ENCODE measurements at places on chromosomes 5 and 9. TPM values are rescaled to one million over a fixed set of nuclear protein-coding genes. Genes with fewer than 3 reads are reported as not detected.

GRCh38 chr9:131676431-131676972, 63.4 kb downstream of the RAPGEF1 start:
- DNase-seq: no peak

DNA sequence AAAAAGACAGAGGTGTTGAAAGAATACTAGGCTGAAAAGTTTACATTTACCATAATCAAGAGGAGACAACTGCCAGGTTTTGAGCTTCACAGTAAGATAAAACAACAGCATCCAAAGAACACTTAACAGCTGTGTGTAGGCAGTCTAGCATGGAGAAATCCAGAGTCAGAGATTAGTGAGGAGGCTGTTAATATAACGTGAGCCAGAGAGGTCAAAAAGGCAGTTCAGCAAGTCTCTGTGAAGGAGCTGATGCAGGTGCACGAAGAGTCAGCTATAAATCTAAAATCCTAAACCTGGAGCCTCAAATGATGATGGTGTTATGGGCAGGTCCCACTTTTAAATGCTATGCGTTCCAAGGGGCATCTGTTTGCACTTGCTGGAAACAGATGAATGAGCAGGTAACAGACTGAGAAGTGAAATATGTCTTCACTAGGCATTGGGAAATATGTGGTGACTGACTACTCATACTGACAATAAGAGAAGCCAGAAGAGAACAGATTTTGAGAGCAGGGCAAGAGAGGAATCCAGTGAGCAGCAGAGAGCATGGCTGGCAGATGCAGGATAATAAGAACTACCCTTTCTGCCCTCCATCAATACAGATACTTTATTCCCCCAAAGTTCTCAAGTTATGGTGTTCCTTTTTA, 8.7 kb downstream of the APTX start:
- no peak for DNase-seq

DNA sequence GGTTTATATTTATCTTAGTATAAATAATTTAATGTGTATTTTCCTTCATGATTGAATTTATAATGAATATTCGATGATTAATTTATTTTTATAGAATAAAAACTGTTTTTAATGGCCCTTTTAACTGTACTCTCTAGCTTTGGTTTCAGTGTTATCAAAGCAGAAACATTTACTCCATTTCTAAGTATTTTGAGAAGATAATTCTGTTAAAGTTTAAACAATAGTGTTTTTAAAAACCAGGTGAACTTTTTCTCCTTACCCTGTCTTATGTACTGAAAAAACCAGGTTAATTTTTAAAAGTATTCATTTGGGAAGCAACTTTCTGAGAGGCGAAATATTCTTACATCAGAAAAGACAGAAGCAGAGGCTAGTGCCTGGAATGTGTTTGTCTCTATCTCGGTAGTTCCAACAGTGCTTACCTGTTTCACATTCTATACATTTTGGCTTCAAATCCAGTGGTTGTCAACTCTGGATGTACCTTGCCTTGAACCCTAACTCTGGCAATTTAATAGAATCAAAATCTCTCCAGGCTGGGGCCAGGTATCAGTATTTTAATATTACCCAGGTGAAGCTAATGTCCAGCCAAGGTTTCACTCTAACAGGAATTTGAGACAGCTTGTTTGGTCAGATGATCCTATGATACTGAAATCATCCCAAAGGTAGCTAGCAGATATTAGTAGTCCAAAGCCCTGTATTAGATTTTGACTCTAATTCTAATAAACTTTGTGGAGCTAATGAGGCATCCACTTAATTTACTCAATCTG, 434.4 kb downstream of the PDE4D start:
- DNase-seq: no peak

- DNase-seq: no peak
Measured at GRCh38 chr5:74549384-74549783, 91.1 kb downstream of the ENC1 start.

GRCh38 chr5:41156739-41157138, 56.6 kb downstream of the C6 start:
- DNase-seq: no peak

- DNase-seq: no peak
Measured at GRCh38 chr5:173435447-173435846, 107.2 kb upstream of the STC2 start.

- DNase-seq: peak; percentile 31
Measured at GRCh38 chr5:87243161-87243844, 24.4 kb upstream of the RASA1 start.

GRCh38 chr9:131594906-131595665, 49.8 kb downstream of the PRRT1B start:
- DNase-seq: no peak

DNA sequence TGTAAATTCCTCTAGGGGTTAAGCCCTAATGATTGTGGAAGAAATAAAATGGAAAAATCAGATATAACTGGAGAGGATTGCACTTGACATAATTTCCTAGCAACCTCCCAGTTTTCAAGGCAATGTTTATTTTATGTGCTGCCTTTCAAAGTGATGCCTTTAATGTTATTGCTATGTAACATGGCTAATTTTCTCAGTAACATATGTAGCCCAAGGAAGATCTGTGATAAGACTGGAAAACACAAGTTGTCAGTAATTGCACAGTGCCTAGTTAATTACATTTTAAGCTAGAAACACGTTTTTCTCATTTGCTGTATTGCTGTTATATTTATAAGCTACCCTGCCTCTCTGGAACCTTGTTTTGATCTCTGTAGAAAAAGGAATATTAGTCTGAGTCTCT, 49.2 kb upstream of the KCNN2 start:
- DNase-seq: no peak

Gene CSF2
- 3.4 TPM for total RNA-seq

Gene RMRP
- 23,916 TPM for total RNA-seq

Gene NUP188
- 75.5 TPM for total RNA-seq

Gene SMIM33
- total RNA-seq: not detected

Gene GRIA1
- total RNA-seq: not detected

Gene ADAMTSL2
- 0.16 TPM for total RNA-seq
